ENCODE measurements at places on chromosomes 6 and 20.

- no peak for DNase-seq
Measured at GRCh38 chr6:140441256-140441655, 1066.8 kb upstream of the CITED2 start.

DNA sequence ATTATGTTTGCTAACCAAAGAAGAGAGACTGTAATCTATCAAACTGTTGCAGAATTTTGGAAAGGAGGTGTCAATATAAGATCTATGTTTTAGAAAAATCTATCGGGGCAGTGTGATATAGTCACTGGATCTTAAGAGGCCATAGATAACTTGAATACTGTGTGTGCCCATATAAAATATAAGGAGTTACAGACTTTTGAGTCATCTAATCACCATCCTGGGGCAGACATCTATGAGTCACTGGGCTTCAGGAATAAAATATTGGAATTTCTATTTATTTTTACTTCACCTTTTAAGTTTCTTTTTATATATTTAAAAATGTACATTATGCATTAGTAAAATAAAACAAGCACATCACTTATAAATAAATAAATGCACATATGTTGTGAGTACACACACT lies 509.3 kb upstream of the MAN1A1 start:
- no peak for DNase-seq

GRCh38 chr6:43476746-43477145 lies 624 bp upstream of the TJAP1 start:
- no peak for DNase-seq

- no peak for DNase-seq
Measured at GRCh38 chr20:3896853-3897583, 7.8 kb downstream of the PANK2 start.

GRCh38 chr6:35024551-35025054 lies 116.5 kb downstream of the TCP11 start:
- no peak for DNase-seq

- DNase-seq = no peak
Measured at GRCh38 chr6:44626616-44627015, 239.1 kb downstream of the CDC5L start.

DNA sequence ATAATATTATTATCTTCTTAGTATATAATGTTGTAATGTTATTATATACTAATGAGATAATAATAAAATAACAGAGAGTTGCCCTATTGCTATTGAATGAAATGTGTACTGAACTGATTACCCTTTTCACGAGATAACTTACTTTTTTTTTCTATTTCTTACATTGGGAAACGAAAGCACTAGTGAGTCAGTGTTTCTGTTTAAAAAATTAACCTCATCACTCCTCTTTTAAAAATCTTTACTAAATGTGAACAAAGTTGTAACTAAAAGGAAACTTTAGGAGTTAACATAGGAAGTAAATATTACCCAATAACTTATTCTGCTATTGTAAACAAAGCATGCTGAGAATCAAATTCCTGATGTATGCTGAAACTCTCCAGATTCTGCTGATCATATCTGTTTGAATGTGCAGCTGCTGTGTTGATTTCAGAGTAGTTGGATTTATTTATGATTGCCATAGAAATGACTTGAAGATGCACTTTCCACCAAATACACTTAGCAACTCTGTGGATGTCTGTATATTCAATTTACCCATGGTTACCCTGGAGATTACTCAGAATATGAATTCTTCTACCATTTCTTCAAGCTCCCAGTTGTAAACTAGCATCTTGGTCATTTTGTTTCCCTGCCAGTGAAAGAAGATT lies 523.4 kb downstream of the TENT5A start:
- no peak for DNase-seq

DNA sequence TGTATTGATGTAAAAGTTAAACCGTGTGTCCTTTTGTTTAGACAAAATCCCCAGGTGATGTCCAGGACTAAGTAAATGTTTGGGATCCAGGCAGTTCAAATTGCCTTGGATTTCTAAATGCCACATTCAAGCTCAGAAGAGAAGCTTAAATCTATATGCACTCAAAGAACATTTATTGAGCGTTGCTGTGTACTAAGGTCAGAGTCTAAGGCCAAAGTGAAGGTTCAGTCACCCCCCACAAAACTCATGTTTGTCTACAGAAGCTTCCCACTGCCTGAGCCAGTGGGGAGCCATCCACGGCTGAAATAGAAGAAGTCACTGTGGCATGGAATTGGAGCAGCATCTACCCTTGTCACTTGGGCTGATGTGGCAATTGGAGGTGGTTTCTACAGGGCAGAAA lies 70.7 kb upstream of the INSM1 start:
- no peak for DNase-seq

- DNase-seq = no peak
Measured at GRCh38 chr6:35562060-35562459, 49.4 kb upstream of the TULP1 start.

DNA sequence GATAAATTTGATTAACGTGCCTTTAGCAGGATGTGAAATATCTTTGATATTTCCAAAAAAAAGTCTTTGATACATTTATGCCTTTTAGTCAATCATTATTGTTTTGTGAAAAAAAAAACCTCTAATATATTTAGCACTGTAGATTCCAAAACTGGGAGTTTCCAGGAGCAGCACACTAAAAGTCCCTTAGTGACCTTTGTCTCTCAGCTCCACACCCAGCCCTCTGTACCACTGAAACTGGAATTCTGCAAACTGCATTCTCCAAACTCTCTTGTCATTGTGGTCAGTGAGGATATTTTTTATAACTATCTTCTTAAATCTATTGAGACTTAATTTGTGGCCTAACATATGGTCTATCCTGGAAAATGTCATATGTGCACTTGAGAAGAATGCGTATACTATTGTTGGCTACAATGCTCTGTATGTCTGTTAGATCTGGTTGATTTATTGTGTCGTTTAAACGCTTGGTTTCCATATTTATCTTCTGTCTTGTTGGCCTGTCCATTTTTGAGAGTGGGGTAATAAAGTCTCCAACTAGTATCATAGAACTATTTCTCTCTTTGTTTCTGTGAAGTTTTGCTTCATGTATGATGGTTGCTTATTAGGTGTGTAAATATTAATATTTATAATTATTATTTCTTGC lies 73.2 kb upstream of the CNKSR3 start:
- DNase-seq = no peak

GRCh38 chr6:19755181-19755580 lies 82.0 kb upstream of the ID4 start:
- no peak for DNase-seq

- no peak for DNase-seq
Measured at GRCh38 chr6:154932515-154933027, 62.5 kb upstream of the TIAM2 start.

DNA sequence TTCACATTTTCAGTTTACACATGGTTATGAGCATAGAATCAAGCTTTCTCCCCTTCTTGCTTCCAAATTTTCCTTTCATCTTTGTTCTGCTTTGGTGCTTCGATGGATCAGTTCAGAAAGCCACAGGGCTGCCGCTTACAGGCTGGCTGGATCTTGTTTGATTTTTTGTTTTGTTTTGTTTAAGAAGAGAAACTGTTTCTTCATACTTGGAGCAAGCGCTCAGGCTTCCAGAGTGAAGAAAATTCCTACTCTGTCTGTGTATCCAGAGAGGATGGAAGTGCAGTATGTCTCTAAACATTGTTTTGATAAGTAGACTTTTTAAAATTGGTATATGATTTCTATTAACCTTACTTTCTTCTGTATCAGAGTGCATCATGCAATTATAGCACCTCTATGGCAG lies 66.9 kb downstream of the ARID1B start:
- DNase-seq = no peak
